ENCODE measurements at places on chromosomes 5 and 9.
A peak's percentile ranks its signal among the peaks of the same experiment; 100 is the strongest.

- no peak for DNase-seq
Measured at GRCh38 chr5:91190314-91190690, 192.8 kb downstream of the ARRDC3 start.

GRCh38 chr9:127489471-127490115 lies 38.3 kb downstream of the LRSAM1 start:
- no peak for DNase-seq

DNA sequence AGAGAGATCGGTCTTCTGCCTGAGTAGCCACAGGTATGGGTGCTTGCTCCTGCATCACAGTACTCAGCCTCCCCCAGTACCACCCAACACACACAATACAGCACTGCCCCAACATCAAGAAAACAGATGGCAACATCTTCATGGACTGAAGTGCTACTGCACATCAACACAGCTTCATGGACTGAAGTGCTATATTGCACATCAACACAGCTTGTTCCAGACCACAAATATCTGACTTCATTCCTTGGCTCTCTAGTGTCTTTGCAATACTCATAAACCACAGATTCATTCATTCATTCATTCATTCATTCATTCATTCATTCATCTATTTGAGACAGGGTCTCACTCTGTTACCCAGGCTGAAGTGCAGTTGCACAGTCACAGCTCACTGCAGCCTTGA lies 31.1 kb upstream of the PCA3 start:
- no peak for DNase-seq

- peak; percentile 13 for DNase-seq
Measured at GRCh38 chr9:36603006-36603405, 30.3 kb downstream of the MELK start.

DNA sequence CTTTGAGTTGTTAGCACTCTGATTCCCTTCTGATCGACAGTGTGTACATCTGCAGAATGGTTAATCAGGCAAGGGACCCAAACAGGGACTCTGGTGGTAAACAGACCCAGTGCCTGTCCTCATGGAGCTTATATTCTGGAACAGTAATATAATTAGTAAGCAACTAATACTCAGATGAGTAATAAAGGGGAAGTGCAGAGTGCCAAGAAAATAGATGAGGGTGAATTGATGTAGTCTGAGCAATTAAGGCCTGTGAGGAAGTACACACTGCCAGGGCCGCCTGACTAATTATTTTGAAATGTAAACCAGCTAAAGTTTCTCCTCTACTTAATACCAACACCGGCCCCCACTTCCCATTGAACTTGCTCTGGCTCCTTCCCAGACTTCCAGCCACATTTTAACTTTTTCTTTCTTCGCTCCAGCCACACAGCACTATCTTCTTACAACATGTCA lies 4.2 kb downstream of the DHX29 start:
- DNase-seq, result no peak

DNA sequence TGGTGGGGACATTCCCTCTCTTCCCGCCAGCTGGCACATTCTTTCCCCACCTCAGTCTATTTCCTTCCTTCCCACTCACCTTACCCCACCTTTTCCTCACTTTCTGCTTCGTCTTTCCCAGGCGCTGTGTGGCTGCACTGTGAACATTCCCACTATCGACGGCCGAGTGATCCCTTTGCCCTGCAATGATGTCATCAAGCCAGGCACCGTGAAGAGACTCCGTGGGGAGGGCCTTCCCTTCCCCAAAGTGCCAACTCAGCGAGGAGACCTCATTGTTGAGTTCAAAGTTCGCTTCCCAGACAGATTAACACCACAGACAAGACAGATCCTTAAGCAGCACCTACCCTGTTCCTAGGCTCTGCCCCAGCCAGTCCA lies 7.3 kb downstream of the DNAJB5 start:
- DNase-seq, result no peak

GRCh38 chr9:18798508-18799290 lies 234.3 kb downstream of the SAXO1 start:
- no peak for DNase-seq

- DNase-seq, result no peak
Measured at GRCh38 chr9:137052998-137053943, 590 bp downstream of the ENTPD2 start.

GRCh38 chr9:123488722-123489321 lies 132.8 kb downstream of the CRB2 start:
- no peak for DNase-seq

- DNase-seq, result no peak
Measured at GRCh38 chr9:82532504-82533180, 530.3 kb downstream of the RASEF start.

- no peak for DNase-seq
Measured at GRCh38 chr5:58241389-58241788, 218.5 kb downstream of the PLK2 start.

- no peak for DNase-seq
Measured at GRCh38 chr9:133873461-133873891, 118.6 kb downstream of the VAV2 start.

- DNase-seq, result no peak
Measured at GRCh38 chr5:115184770-115185169, 15.1 kb upstream of the TRIM36 start.

- no peak for DNase-seq
Measured at GRCh38 chr9:73743826-73744225, 592.2 kb downstream of the ANXA1 start.

DNA sequence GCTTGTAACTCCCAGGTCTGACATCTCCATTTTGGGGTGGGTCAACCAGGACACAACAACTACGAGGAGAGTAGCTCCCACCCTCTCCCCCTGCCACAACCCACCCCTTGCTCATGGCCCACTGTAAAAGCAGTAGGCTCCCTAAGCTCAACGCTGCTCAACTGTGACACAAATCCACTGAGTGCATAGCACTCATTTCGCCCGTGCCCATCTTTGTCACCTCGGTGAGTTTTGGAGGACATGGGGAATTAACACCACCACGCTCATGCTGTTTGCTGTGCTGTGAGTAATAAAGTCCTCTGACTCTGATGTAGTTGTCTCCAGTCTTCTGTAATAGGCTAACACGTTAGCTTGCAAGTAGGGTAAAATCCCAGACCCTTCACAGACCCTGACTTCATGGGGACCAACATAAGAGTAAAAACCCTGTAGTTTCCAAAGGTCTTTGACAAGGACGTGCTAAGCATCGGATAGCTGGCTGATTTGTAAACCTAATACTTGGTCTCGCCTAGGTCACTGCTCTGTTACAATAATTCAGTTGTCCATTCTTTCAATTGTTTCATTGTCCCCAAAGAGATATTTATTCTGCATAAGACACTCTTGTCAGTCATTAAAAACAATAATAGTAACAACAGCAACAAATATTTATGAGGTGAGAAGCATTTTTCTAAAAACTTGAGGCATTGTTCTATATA lies 7.7 kb downstream of the PLGRKT start:
- DNase-seq, result no peak

DNA sequence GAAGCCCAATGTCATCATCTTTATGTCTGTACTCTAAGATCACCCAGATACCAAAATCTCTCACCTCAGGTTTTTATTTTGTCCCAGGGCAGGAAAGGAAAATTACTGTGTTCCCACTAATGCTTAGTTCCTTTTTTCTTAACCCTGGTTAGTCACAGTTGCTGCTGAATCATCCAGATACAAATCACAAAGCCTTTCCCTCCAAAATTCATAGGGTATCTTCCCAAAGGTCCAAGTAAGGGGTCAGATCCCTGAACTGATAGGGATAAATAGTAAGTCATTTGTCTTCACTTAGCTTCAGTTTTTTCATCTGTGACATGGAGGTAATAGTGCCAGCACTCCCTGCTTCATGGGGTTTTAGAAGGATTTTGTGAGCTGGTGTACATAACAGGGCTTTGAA lies 2.2 kb downstream of the PLCXD3 start:
- DNase-seq, result no peak

DNA sequence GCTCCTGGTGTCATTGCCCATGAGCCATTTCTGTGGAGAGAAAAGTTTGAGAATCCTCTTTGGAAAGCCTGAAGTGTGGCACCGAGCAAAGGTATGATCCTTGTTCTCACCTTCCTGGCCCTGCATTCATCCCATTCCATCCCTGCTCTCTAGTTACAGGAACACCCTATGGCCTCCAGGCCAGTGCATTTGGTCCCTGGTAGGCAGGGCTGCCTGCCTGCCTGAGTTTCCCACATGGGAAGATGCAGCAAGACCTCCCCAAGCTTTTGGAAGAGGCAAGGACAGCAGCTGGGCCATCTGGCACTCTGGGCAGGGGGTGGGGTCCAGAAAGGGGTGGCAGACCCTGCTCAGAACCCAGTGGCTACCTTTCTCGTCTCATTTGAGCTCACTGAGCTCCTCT lies 24.5 kb downstream of the IGIP start:
- no peak for DNase-seq

GRCh38 chr9:135273008-135273407 lies 185.5 kb downstream of the OLFM1 start:
- no peak for DNase-seq

- no peak for DNase-seq
Measured at GRCh38 chr5:149646564-149646963, 65.3 kb downstream of the ARHGEF37 start.

GRCh38 chr5:112669328-112669963 lies 68.2 kb upstream of the APC start:
- no peak for DNase-seq

DNA sequence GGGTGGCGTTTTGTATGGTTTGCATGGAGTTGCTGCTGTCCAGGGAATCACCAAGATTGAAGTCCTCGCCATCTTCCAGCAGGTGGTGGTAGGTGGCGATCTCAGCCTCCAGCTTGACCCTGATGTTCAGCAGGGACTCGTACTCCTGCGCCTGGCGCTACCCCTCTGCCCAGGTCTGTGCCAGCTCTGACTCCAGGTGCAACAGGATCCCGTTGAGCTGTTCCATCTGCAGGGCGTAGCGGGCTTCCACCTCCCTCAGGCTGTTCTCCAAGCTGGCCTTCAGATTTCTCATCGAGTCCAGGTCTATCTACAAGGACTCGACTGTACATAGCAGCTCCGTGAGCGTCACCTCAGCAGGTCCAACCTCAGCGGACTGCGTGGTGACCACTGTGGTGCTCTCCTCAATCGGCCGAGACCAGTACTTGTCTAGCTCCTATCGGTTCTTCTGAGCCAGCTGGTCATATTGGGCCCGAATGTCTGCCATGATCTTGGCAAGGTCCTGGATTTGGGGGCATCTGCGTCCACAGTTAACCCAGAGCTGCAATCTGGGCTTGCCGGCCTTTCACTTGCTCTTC lies 1584.8 kb upstream of the ACO1 start:
- DNase-seq, result no peak

- DNase-seq, result no peak
Measured at GRCh38 chr5:35182910-35183535, 47.3 kb downstream of the PRLR start.

GRCh38 chr5:157761690-157762621 lies 18.4 kb downstream of the LSM11 start:
- DNase-seq, result no peak

DNA sequence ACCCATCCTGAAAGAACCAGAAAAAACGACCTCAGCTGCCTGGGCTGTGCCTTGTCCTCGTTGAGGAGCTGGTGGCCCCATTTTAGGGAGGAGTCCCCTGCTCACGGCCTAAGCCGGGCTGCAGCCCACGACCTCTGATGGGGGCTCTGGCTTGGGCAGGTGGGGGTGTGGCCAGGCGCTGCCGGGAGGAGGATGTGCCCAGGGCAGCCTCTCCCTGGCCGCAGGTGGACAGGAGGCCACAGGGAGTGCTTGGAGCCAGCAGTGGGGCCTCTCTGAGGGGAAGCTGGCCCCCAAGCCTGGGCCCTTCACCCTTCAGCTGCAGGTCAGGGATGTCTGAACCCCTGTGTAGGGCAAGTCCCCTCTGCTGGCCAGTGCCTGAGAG lies 2.5 kb downstream of the DIPK1B start:
- no peak for DNase-seq

DNA sequence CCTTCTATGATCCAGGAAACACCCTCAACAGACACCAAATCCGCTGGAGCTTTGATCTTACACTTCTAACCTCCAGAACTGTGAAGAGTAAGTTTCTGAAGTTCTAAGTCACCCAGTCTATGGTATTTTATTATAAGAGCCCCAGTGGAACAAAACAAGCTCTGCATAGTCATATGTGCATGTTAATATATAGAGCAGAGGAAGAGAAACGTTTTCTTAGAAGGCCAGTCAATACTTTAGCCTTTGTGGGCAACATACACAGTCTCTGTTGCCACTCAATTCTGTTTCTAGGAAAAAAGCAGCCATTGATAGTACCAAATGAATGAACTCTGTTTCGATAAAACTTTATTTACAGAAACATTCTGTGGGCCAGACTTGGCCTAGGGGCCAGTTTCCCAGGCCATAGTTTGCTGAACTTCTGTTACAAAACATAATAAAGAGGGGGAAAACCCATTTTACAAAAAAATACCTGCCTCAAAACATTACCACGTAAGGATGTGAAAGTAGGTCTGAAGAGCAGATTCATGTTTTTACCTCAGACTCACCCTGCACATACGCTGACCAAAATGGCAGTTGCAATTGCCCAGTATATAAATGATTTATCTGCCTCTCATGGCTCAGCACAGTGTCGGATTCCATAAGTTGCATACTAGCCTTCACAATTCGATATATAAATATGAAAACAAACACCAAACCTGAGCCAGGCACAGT lies 350.5 kb downstream of the SLIT3 start:
- DNase-seq, result no peak

DNA sequence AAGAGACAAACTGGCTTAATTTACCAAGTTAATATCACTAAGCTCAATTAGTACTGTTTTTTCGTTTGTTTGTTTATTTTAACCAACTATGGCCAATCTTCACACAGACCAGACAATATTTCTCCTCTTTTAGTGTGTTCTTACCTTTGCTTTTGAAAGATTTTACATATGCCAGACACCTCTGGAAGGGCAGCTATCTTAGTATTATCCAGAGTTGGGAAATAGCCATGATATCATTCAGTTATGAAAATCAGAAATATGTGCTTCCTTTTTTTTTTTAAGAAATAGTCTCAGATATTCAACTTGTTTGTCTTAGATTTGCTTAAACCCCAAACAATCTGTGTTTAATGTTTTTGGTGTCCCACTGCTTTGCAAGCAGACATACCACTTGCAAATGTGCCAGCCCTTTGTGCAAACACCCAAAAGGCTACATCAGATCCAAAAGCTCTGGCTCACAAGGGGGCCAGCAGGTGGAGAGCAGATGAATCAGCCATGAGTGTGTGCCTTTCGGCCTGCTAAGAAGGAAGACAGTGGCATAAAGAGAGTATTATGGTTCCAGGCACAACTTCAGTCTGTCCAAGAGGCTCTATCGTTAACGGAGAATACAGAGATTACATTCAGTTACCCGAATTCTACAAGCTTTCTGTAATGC lies 147.6 kb downstream of the EFNA5 start:
- DNase-seq, result no peak

- no peak for DNase-seq
Measured at GRCh38 chr5:55634209-55634805, 77.8 kb downstream of the SLC38A9 start.

DNA sequence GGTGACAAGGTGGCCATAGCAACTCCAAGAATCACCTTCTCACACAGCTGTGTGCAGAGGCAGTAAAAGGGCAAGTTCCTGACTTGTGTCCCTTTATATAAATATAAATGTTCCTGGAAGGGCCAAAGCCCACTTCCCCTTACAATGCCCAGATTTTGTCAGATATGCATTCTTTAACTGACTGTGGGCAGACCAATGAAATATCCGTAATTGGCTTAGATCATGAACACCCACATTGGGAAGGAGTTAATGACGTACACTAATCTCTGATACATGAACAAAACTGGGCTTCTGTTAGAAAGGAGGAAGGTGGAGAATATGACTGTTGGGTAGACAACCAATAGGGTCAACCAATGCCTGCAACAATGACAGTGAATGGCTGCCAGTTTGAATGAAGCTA lies 397.2 kb upstream of the CLINT1 start:
- no peak for DNase-seq
